SJSA1 (cell line): ENCODE measurements at places on chromosomes 12 and 14. TPM values are rescaled to one million over a fixed set of nuclear protein-coding genes. Genes with fewer than 3 reads are reported as not detected.

DNA sequence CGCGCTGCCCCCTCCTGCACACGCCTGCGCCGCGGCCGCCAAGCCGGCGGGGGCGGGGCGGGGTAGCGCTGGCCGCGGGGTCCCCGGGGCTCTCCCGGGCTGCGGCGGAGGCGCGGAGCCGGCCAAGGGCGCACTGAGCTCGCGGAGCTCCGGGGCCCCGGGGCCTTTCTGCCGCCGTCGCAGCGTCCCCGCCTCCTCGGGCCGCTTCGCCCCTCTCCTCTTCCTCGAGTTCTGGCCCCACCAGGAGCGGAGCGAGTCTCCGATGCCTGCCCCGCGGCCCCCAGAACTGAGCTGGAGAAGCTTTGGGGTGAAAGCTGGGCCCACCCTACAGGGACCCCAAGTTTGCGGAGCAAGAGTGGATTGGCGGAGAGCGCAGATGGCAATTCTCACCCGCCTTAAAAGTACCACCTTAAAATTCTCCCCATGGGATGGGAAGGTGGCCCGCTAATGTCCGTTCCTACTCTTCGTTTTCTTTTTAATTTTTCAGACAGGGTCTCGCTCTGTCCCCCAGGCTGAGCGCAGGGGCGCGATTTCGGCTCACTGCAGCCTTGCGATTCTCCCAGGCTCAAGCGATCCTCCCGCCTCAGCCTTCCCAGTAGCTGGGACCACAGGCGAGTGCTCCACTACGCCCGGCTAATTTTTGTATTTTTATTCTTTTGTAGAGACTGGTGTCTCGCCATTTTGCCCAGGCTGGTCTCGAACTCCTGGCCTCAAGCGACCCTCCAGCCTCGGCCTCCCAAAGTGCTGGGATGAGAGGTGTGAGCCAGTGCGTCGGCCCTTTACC, 129.6 kb downstream of the NDUFA12 start:
- DNase-seq = no peak

DNA sequence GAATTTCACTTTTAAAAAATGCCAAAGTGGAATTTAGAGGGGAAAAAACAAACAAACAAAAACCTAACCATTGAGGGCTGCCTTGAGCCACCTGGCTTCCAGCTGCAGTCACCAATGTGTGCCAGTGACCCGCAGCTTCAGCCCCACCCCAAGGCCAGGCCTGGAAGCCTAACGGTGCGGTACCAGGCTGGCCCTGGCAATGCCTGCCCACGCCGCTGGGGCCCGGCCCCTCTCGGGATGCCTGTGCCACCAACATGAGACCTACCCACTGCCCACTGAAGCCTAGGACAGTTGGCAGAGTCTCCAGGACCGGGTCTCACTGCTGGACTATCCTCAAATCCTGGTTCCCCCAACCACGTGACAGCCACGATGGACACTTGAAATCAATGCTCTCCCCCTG, 96.6 kb downstream of the NCOR2 start:
- DNase-seq = no peak

DNA sequence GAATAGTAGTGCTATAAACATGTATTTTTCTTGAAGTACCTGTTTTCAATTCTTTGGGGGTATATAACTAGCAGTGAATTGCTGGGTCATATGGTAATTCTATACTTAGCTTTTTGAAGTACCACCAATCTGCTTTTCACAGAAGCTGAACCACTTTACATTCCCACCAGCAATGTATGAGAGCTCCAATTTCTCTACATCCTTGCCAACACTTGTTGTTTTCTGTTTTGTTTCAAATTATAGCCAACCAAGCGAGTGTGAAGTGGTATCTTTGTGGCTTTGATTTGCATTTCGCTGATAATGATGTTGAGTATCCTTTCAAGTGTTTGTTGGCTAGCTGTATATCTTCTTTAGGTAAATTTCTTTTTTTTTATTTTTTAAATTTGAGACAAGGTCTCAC, 95.7 kb downstream of the PAPLN start:
- no peak for DNase-seq

DNA sequence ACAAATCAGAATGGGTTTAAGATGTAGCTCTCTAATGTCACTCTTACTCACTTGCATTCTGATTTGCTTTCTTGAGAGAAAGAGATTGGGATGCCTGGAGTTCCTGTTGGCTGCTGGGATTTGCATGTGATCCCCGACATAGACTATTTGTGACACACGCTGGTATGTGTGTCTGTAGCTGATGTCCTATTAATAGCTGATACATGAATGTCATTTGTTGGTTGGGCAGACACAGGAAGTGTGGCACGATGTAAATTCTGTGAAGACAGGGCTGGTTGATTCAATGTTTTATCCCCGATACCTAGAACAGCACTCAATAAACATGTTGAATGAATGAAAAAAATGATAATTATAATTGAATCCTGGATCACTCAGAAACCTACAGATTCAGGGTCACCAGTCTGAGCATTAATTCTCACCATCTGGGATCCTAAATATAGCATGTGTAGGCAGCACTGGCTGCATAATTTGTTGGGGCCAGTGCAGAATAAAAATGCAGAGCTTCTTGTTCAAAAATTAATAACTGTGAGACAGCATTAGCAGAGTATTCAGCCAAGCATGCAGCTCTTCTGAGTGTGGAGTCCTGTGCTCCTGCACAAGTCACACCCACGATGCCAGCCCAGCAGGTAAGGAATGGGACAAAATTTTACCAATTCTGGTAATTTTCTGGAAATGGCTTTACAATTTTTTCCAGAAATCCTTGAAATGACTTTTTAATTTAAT, 35.5 kb upstream of the SOCS2 start:
- no peak for DNase-seq

GRCh38 chr14:75578102-75578785, at the start of gene FLVCR2:
TSS of gene FLVCR2 (plus strand) at chr14:75578620. CDS start at chr14:75578973, 353 bp downstream.
- peak; percentile 59 for DNase-seq

GRCh38 chr14:91328313-91329050, 84.0 kb upstream of the GPR68 start:
- no peak for DNase-seq

DNA sequence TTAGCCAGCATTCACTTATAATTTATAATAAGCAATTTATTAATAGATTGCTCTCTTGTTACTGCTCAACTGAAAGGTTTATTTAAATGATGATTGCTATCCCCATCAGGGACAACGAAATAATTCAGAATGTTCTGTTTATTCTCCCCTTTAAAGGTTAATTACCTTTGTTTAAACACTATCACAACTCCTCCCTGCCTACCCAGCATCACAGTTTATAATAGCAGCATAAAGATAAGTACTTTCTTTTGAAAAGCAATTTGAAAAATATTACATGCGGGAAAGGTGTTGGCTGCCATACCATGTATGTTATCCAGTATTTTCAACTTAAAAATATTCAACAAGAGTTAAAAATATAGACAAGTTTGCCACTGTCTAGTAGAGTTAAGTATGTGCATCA, 30.6 kb downstream of the SCAF11 start:
- no peak for DNase-seq

DNA sequence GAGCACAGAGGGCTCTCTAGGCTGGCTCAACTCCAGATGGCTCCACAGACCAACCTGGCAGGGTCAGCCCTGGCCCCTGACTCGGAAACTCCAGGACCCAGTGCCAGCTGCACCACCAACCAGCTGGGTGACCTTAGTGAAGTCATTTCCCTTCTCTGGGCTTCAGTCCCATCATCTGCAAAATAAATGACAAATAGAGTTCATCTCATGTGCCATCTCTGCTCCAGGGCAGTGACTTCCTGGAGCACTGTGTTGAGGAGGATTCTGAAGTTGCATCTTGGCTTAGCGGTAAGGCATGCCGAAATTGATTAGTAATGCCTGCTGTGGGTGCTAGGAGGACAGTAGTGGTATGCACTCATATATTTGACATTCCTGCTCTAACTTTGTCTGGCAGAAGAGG, 31.5 kb downstream of the DTX1 start:
- DNase-seq = no peak

DNA sequence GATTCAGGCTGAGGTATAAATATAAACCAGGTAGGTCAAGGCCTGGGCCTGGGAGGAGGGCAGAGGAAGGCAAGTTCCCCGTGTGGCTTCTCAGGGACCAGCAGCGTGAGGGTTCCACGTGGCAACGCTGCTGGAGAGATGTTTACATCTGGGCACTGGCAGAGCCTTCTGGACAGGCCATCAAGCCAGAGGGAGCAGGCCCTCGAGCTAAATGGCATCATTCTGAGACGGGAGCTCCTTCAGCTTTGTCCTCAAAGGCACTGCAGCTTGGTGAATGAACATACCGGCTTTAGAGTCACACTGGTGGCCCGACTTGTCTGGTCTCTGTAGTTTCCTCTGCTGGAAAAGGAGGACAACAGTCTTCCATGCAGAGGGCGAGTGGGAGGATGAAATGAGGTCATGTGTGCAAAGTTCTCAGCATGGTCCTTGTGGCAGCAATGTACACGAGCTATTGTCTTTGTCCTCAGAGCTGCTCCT, 231.3 kb downstream of the ZFP36L1 start:
- no peak for DNase-seq

GRCh38 chr14:57820581-57820980, 45.3 kb downstream of the SLC35F4 start:
- DNase-seq = no peak

DNA sequence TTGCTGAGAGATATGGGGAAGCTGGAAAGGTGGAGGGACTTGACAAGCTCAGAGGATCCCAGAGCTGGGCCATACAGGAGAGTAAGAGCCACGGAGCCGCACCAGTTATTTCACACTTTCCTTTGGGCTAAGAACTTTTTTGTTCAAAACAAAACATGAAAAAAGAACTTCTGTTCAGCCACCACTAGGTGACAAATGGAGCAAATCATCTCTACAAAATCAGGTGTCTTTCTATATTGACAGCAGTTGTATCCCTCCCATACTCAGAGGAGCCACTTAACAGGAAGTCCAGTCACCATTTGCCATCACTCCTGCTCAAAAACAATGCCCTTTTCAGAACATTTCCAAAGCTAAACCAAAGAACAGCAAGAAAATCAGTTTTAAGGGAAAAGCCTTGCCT, 70.3 kb upstream of the DBX2 start:
- DNase-seq = no peak

- no peak for DNase-seq
Measured at GRCh38 chr12:104632724-104633201, 176.0 kb downstream of the CHST11 start.

DNA sequence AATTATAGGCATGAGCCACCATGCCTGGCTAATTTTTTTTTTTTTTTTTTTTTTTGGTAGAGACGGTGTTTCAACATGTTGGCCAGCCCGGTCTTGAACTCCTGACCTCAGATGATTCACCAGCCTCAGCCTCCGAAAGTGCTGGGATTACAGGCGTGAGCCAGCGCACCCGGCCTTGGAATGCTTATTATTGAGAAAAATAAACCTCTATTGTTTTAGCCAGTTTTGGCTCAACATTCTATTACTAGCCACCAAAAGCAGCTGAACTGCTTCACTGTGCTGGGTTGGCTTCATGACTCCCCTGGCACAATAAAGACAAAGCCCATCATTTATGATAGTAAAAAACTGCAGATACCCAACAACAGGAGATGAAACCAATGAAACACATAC, 93.5 kb upstream of the CEP83 start:
- DNase-seq = peak; percentile 65

DNA sequence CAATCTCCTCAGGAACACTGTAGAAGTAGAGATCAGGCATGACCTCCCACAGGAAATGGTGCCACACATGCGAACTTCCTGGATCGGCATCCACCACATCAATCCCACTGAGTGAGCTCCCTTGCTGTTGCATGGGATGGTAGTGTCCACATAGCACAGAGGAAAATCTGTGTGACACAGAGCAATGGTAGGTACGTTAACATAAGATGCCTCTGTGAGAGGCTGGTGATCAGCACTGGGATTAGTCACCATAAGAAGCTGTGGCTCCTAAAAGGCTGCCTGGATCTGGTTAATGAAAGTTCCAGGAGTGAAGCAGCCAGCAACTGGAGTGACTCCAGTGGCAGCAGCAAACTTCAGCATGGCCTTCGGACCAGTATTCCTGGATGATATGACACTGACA, 21.8 kb downstream of the WDHD1 start:
- DNase-seq = no peak

DNA sequence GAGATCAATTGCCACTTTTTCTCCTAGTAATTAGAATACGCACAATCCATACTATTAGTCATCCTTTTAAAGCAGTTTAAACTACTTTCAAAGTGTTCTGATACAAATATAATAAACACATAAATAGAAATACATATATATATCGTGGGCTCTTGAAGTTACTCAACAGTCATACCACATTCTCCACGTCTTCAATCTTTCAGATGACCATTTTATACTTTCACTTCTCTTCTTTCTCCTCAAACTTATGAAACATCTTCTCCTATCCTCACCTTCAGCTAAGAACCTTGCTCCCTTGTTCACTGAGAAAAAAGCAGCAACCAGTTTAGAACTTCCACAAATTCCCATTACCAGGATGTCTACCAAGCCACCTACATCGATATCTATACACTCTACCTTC, 19.2 kb downstream of the CEP290 start:
- no peak for DNase-seq

- no peak for DNase-seq
Measured at GRCh38 chr14:45786266-45786665, 533.3 kb upstream of the MIS18BP1 start.

- DNase-seq = no peak
Measured at GRCh38 chr14:81009346-81009745, 53.9 kb downstream of the TSHR start.

DNA sequence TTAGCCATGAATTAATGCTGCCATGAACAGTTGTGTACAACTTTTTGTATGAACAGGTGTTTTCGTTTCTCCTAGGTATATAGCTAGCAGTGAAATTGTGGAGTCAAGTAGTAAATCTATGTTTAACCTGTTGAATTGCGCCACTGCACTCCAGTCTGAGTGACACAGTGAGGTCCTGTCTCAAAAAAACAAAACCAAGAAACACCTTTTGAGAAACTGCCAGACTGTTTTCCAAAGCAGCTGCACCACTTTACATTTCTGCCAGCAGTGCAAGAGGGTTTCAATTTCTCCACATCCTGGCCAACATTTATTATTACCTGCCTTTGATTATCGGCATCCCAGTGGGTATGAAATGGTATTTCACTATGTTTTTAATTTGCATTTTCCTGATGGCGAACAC, 3.3 kb upstream of the PLEKHG3 start:
- no peak for DNase-seq

DNA sequence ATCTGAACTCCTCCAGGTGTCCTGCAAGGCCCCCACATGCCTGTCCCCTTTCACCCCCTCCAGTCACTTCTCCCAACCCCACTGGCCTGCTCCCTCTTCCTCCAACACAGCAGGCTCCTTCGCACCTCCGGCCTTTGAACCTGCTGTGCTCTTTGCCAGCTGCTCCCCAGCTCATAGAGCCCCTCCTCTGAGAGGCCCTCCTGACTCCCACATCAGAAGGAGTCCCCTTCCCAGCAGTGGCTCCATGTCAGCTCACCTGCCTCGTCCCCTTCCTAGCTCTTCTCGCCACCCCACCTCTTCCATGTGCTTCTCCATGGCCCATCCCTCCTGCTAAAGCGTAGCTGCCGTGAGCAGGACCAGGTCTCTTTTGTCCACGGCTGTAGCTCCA, 22.1 kb downstream of the SCARB1 start:
- no peak for DNase-seq

- no peak for DNase-seq
Measured at GRCh38 chr12:67202678-67203012, 66.5 kb upstream of the CAND1 start.

- DNase-seq = no peak
Measured at GRCh38 chr14:89614009-89614691, 197.1 kb upstream of the FOXN3 start.

The RASSF9 gene
- not detected in 2 replicates for total RNA-seq

The KLRD1 gene
- 0.08 TPM in 1 of 2 replicates, not detected in the other for total RNA-seq

The TRIAP1 gene
- 41.3 and 44.8 TPM in 2 replicates for total RNA-seq

The KCNC2 gene
- total RNA-seq = not detected in 2 replicates

The CLEC12A gene
- not detected in 2 replicates for total RNA-seq

The OVCH1 gene
- not detected in 2 replicates for total RNA-seq

The PSMC1 gene
- 309 and 401 TPM in 2 replicates for total RNA-seq

The TAS2R7 gene
- not detected in 2 replicates for total RNA-seq
